Dermis microvascular lymphatic vessel endothelial cell (primary cell): ENCODE measurements at places on chromosomes 2 and 18.

DNA sequence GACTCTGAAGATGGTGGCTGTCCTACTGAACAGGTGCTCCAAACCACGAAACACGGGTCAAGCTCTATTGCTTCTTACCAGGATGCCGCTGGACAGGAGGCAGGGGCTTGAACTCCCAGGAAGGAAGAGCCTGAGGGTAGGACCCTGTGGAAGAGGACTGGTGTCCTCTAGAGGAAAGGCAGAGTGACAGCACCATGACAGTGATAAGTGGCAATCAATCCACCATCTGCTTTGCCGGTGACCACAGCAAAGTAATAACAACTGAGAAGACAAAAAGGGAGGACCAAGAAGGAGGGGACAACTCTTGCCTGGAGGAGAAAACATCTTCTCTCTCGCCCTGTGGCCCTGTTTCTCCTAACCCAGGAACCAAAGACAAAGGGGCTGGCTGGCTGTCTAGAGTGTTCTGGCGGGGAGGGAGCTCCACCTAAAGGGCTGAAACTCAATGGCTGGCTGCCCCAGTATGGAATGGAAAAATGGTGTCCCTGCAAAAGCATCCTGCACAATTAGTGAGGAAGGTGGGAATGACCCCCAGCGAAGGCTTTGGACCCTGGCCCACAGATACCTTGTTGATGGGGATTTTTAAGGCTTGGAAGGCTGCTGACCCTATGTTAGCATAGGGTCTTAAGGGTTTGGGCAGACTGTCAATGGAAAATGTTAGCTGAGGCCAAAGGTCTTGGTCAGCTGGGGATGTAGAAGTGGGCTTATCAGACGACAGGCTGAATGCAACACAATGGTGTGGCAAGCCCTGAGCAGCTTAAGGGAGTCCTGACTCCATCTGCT is 35.4 kb downstream of the PROC start:
- DNase-seq: peak; percentile 1

GRCh38 chr2:101415220-101415619 is 27.9 kb upstream of the CREG2 start:
- no peak for DNase-seq

- DNase-seq: no peak
Observed at GRCh38 chr2:150788426-150789140, 301.1 kb upstream of the RND3 start.

DNA sequence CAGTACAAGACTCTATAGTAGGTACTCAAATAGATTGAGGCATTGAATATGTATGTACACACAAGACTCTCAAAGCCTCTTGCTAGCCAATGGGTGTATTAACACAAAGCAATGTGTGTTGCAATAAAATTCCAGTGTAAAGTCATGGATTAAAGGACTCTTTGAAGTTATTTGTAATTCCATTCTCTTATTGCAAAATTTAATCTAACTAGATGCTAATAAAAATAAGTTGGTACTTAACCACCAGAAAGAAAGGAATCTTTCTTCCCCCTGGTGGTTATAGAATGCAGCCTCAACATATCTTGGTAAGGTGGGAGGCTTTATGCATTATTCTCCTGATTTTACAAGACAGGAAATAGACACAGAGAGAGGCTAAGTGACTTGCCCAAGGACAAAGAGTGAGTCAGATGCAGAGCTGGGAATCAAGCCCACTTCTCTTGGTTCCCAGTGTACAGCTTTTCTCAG is 18.0 kb downstream of the LRP1B start:
- DNase-seq: no peak

DNA sequence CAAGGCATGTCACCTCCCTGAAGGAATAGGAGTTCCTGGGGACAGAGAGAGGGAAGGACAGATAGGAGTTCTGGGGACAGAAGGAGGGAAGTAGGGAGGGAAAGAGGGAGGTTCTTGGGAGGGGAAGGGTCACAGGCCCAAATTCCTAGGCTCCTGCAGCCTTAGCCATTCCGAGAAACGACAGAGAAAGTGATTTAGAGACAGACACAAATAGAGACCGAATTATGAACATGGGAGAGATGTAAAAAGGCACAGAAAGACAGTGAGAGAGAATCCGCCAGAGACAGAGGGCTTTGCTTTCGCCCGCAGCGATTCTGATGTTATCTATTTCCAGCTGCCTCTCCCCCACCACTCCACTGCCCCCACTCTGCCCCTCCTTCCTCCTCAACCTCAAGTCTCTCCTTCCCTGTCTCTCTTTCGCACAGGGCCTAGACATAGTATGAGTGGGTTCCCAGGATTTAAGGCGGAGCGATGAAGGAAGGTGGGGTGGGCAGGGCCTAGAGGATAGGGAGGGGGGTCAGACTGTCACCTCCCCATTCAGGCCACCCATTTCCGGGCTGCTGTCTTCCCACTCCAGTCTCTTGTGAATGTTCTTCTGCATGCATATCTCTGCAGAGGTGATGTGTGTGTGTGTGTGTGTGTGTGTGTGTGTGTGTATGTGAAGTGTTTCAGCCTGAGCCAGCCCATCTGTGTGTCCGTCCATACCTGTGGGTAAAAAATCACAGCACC is 3.3 kb upstream of the WNT6 start:
- no peak for DNase-seq

DNA sequence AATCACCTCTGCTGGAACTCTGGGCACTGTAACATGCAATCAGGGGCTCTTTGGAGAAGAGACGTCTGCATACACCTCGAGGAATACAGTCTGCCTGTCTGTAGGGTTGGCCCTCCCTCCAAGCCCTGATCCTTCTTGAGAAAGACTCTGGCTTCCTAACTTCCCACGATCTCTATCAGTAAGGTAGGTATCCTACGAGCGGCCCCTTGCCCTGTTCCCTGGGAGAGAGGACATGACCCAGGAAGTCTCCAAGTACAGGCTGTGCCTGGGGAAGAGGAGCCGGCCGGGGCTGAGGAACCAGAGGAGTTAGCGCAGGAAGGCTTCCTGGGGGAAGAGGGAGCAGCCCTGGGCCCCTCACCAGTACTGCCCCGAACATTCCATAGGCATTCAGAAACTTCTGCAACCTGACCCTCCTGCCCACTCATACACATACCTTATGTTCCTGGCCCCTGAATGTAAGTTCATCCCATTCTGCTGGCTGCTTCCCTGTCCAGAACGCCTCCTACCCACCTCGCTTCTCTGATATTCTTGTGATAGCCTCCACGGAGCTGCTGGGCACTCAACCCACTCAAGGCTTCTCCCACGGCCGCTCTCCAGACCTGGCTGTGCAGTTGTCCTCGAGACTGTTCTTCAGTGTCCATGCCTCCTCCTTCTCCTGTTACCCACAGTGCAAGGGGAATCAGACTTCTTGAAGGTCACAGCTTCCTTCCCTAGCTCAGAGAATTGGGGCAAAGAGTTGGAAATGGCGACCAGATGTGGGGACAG is 116.1 kb downstream of the CYP26B1 start:
- no peak for DNase-seq

DNA sequence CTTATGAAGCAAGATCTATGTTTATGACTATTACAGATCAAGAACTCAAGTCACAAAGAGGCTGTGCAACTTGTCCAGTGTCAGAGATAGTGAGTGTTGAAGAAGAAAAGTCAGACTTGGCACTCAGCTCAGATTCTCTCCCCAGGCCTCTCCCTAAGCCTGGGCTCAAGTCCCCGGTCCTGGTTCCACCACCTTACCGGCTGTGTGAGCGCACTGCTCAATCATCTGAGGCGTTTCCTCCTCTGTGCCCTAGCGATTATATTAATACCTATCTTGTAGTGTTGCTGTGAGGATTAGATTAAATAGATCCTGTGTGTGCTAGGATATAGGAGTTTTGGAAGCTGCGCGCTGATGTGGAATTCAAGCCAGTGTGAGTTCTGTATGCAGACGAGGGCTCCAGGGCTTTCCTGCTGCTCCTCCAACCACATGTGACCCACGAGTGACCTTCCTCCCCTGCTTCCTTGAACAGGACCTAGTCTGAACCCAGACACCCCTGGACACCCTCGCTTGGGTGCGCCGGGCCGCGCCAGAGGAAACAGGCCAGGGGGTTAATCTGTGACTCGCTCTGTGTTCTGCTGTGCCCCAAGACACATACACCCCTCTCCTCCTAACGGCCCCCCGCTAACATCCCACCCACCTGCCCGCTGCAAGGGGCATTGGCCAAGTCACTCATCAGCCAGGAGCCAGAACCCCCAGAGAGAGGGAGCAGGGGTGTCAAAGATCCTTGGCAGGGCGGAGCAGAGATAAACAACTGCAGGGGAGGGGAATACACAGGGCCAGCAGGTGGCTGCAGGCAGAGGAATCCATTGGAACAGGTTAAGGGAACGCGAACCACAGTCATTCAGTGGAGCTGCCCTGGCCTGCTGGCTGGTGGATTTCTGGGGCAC is 38.3 kb downstream of the TNS1 start:
- no peak for DNase-seq

- DNase-seq: no peak
Observed at GRCh38 chr2:26997394-26997793, 27.0 kb downstream of the MAPRE3 start.

GRCh38 chr2:46952171-46952570 is 36.6 kb upstream of the MCFD2 start:
- DNase-seq: no peak

GRCh38 chr2:234254783-234255521 is 204.4 kb downstream of the SPP2 start:
- DNase-seq: no peak

DNA sequence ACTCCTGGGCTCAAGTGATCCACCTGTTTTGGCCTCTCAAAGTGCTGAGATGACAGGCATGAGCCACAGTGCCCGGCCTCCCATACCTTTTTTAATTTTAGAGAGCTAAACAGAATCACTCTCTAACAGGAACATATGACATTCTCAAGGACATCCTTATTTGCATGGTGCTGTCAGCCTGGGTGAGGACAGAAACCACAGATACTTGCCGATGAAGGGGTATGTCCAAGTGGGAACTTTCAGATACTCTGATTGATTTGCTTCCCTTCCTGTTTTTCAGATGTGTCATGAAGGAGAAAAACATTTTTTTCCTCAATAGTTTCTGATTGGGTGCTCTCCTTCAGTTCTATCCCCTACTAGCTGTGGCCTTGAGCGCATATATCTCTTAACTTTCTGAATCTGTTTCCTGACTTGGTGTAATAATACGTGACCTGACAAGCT is 49.6 kb downstream of the MYO3B start:
- no peak for DNase-seq

- DNase-seq: no peak
Observed at GRCh38 chr2:136394136-136395060, 276.4 kb upstream of the CXCR4 start.

DNA sequence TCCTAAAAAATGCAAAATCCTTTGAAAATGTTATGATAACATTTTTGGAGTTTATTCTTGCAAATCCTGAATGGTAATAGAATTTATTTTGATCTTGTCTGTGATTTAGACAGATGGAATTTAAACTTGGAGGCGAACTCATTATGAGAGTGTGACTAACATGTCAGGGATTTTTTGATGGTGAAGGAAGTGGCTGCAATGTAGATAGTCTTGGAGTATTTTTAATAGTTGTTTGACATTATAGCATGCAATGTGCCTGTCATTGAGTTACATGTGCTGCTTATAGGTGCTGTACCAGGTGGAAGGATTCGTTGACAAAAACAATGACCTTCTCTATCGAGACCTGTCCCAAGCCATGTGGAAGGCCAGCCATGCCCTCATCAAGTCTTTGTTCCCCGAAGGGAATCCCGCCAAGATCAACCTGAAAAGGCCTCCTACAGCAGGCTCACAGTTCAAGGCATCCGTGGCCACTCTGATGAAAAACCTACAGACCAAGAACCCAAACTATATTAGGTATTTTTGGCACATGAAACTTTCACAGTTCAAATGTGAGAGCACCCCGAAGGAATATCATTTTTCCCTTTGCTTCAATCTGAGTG is 141.8 kb downstream of the MYO1B start:
- DNase-seq: no peak

- no peak for DNase-seq
Observed at GRCh38 chr2:201275069-201275468, 14.7 kb downstream of the CASP8 start.

DNA sequence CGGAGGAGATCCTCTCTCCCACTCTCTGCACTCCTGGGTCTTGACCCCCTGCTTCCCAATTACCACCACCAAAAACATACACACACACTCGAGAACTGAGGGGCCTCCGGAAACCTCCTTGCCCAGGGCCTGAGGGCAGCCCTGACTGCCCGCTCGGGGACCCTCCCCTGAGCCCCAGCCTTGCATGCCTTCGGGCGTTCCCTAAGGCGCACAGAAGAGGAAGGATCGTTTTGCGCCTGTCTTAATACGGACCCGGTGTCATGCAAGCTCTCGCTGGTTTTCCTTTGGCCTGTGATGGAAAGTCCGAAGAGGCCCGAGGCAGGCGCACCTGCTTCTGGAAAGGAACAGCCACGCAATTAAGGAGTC is 19.8 kb downstream of the POU3F3 start:
- no peak for DNase-seq

DNA sequence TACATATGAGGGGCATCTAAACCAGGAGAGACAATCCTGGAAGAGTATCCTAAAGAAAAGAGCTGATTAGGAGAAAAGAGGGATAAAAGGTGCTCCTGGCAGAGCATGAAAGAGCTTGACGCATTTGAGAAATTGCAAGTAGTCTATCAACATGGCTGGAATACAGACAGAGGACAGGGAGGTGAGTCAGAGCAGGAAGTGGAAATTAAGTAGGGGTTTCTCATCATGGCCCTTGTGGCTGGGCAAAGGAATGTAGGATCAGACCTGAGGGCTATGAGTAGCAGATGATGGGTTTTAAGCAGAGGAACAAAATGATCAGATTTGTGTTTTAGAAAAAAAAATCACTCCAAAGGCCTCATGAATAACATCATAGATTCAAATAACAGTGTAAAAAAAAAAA is 49.2 kb upstream of the UGP2 start:
- DNase-seq: peak; percentile 41

GRCh38 chr2:46779447-46779941 is 136.1 kb downstream of the MCFD2 start:
- peak; percentile 68 for DNase-seq

GRCh38 chr18:35466815-35467623 is 30.7 kb downstream of the INO80C start:
- peak; percentile 68 for DNase-seq
